ENCODE measurements at places on chromosomes 12 and 14.

GRCh38 chr12:32134101-32134888 is 27.6 kb downstream of the BICD1 start:
- DNase-seq = peak; percentile 63

- DNase-seq = no peak
Measured at GRCh38 chr14:101352567-101352966, 208.7 kb upstream of the DIO3 start.

DNA sequence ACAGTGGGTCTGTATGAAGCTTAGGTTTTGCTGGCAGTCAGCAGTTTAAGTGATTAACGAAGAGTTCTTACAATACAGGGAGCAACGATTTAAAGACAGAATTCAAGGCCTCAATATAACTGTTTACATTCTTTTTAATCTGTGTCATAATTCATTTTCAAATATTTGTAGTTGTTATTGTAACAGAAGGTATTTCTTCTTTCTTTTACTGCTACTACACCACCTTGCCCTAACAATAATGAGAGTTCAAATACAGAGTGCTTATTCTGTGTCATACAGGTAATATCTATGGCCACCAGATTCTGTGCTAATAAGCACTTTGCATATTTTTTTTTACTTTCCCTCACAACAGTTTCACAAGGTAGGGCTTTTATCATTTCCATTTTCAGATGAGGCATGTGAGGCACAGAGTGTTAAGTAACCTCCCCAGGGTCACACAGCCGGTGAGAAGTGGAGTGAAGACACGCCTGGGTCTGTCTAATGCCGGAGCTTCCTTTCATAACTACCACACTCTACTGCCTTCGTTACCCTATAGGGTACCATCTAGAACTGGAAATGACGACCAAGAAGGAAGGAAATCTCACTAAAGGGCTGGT is 81.9 kb downstream of the PELI2 start:
- DNase-seq = no peak

- peak; percentile 88 for DNase-seq
Measured at GRCh38 chr12:89231686-89232085, 120.6 kb downstream of the DUSP6 start.

GRCh38 chr12:49297695-49298060 is 2.7 kb downstream of the PRPH start:
- no peak for DNase-seq

GRCh38 chr14:28671425-28671824 is 95.2 kb upstream of the FOXG1 start:
- no peak for DNase-seq

GRCh38 chr14:53064475-53064874 is 88.6 kb downstream of the DDHD1 start:
- no peak for DNase-seq

GRCh38 chr12:57237932-57238853 is 8.7 kb downstream of the SHMT2 start:
- DNase-seq = peak; percentile 51

GRCh38 chr12:67539946-67540345 is 108.6 kb upstream of the DYRK2 start:
- DNase-seq = no peak

DNA sequence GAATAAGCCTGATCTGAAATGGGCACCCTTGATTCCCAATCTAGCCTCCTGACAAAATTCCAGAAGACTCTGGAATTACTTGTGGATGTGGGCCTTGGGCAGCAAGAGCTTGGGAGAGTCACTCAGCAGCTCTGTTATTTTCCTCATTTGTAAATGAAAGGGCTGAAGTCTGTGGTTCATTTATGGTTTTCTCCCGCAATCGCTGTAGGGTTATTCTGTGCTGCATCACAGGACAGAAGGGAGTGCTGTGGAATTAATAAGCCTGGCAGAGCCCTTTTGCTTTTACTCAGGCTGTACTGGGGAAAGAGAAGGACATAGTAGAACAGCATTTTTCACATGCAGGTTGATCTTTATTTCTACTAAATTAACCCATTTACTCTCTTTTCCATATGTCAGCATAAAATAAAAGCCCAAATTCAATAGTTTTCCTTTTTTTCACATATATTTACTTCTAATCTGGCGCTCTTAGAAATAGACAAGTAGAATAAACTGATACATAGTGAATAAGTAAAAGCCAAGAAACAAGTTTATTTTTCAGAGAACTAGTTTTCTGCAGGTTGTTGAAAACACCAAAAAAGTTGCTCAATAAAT is 49.2 kb downstream of the DUSP16 start:
- DNase-seq = no peak

- no peak for DNase-seq
Measured at GRCh38 chr12:125336246-125336645, 271.0 kb downstream of the AACS start.

DNA sequence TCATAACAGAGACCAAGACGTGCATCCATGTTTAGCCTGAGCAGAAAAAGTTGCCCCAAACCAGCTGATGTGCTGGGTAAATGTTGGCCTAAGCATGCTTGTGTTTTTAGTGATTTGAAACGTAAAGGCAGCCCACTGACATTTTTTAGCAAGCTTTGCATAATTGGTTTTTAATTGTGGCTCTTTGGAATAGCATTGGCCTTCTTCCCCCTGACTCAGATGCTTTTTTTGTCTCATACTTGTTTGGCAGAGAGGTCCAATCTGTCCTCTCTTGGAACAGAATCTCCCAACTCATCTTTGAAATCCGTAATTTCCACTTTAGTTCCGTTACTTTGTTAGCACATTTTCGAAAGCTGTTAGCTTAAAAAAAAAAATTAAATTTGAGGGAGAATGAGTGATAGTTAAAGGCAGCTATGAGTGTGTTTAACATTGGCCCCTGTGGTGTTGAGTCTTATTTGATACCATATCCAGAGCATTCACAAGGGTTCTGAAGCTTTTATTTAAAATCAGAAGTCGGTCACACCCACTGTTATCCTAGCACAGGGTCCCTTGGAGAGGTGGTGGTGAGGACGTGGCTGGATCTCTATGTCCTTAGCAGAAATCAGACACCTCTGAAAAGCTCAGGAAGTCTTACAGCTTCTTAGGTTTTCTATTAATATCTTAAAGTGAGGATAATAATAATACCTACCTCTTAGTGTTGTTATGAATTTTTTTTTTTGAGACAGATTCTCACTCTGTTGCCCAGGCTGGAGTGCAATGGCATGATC is 15.6 kb downstream of the JDP2 start:
- DNase-seq = no peak

GRCh38 chr12:33977887-33978286 is 44.4 kb upstream of the ALG10 start:
- DNase-seq = no peak

- DNase-seq = no peak
Measured at GRCh38 chr12:14849661-14850060, 6.3 kb upstream of the ART4 start.

- no peak for DNase-seq
Measured at GRCh38 chr14:75865531-75865930, 116.3 kb downstream of the TGFB3 start.

GRCh38 chr12:27843714-27844245 is 63.7 kb upstream of the MANSC4 start:
- DNase-seq = peak; percentile 57

DNA sequence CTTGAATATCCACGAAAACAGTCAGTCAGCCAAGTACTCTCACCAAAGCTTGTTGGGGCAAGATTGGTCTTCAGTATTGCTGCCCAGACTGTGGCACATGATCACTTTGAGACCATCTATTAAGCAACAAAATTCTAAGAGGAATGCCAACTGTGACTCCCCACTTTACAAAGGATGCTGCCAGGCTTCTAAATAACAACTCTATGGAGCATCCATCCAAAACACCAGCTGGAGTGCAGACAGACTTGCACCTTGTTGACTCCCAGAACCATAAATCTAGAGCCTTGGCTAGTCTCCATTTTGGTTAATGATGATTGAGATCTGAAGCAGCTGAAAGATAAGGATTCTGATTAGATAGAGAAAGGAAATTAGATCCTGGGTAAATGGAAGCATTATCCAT is 132.8 kb downstream of the DIO2 start:
- no peak for DNase-seq
